ENCODE measurements at places on chromosomes 3 and 15. TPM values are rescaled to one million over a fixed set of nuclear protein-coding genes. Genes with fewer than 3 reads are reported as not detected.

GRCh38 chr15:35307026-35307425 lies 221.9 kb upstream of the NANOGP8 start:
- DNase-seq, result no peak

DNA sequence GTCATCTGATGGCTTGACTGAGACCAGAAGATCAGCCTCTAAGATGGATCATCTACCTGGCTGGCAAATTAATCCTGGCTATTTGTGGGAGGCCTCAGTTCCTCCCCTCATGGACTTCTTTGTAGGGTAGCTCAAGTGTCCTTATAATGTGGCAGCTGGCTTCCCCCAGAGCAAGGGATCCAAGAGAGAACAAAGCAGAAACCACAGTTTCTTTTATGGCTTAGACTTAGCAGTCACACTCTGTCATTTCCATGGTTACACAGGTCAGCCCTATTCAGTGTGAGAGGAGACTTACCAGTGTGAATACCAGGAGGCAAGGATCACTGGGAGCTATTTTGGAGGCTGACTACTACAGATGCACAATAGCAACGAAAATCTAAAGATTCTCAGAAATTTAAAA lies 15.3 kb upstream of the ARL14 start:
- DNase-seq, result no peak

DNA sequence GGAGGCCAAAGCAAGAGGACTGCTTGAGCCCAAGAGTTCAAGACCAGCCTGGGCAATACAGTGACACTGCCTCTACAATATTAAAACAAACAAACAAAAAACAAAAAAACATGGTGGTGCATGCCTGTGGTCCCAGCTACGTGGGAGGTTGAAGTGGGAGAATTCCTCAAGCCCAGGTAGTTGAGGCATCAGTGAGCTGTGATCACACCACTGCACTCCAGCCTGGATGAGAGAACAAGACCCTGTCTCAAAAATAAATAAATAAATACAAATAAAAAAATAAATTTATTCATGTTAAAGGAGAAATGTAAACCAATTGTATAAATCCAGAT lies 200.6 kb downstream of the BCHE start:
- DNase-seq, result no peak

DNA sequence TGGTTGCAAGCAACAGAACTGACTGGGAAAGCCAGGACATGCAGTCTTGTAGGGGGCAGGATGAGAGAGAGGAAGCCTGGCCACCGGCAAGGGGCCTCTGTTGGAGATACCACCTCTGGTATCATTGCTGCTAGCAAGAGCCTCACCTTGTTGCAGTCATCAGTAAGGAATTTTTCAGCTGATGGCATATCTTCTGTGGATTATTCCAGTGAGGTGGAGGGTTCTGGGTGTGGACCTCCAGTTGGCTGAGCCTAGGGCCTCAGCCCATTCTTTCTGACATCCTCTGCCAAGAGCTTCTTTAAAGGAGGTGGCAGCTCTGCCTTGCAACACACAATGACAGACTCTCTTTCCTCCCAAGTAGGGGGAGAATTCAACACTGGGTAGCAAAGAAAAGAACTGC lies 128.9 kb downstream of the AQP9 start:
- no peak for DNase-seq

The HESX1 gene
- 7.1 TPM for polyA plus RNA-seq

GRCh38 chr3:183296944-183297343 lies 43.9 kb downstream of the B3GNT5 start:
- DNase-seq, result no peak

The SAMMSON gene
- polyA plus RNA-seq, result not detected

DNA sequence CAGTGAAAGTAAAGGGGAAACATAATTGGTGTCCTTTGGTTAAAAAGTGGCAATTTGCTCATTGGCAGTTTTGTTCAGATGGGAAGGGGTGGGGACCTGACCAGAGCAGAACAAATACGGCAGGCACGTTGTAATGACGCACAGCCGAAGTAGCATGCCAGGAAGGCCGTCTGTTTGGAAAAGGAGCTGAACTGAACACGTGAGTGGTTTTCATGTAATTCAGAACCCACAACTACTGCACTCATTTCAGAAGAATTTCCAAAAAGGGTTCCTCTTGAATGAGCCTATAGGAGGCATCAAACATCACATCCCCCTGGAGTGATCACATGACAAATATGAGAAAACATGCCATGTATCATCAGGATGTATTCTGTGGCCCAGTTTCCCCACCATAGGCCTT lies 42.9 kb upstream of the LMCD1 start:
- no peak for DNase-seq

DNA sequence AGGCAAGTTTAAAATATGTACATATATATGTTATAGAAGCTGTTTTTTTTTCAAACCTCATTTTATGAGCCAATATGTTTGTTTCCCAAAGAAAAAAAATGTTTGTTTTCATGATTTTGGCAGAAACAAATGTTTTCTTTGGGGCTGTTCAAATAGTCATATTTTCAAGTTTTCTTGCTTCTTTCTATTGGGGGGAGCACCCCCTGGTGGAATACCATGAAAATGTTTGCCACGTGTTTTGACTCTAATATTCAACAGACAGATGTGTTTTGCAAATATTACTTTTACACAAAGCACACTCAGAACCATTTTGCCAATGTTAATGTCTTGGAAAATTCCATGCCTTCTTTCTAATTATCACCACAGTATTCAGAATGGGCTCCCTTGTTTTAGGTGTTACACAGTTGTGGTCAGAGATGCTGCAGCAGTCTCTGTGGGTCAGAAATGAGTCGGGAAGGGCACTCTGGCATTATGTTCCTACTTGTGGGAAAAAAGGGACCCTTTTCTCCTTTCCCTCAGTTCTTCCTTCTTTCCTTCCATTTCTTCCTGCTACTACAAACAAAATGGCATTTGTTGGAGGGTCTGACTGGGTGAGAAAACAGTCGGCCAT lies 817.0 kb downstream of the TUSC7 start:
- DNase-seq, result no peak

DNA sequence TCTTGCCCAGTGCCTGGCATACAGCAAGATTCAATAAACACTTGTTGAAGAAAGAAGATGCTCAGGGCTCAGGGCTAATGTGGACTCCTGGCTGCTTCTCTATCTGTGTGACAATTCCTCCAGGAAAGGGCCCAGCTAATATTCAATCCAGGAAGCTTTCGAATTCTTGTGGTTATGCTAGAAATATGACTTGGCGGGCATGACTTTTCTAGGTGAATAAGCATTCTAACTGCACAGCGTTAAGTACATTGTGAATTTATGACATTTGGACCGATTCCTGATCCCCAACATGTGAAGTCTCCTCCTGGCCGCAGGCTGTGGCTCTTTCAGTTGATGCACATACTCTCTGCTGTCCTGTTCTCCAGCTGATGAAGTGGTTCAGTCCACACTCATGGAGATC lies 117.0 kb downstream of the IMPG2 start:
- DNase-seq, result no peak

The ITGA11 gene
- 0.05 TPM for polyA plus RNA-seq

GRCh38 chr15:44810237-44810636 lies 73.9 kb downstream of the TRIM69 start:
- DNase-seq, result no peak

The FBN1 gene
- 3.0 TPM for polyA plus RNA-seq

The PLSCR2 gene
- polyA plus RNA-seq, result not detected

DNA sequence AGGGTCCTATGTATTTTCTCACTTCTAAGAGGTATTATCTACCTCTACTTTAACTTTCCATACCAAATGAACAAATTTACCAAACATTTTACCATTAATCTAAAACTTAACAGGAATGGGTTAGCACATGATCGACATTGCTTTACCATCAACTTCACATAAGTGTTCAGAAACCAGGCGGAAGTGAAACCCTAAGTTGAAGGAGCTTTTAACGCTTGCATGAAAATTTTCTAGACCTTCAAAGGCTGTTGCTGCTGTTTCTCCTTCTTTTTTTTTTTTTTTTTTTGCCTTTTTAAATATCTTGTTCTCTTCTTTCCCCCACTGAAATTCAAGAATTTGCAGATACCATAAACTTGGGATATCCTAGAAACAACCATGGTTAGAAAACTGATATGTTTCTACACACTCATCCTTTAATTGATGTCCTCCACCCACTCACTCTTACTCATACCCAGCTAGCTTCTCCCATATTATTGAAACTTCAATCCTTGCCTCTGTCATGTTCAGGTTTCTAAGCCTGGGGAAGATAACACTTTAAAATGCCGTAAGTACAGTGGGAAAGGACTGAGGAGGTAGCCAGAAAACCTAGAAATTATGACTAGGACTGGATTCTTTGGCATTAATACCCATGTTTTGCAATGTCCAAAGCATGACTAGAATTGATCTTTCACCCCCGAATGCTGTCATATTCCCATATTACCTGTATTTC lies 24.7 kb downstream of the MYO5A start:
- no peak for DNase-seq

GRCh38 chr3:156014489-156014888 lies 105.9 kb upstream of the KCNAB1 start:
- DNase-seq, result no peak

- DNase-seq, result no peak
These were observed 227.7 kb downstream of the FOXP1 start for GRCh38 chr3:71355862-71356261.

Measured in H1 (cell line).